ENCODE measurements at places on chromosomes 7 and 10.
A peak's percentile ranks its signal among the peaks of the same experiment; 100 is the strongest.

GRCh38 chr10:76675561-76675950, 962.1 kb downstream of the KCNMA1 start:
- DNase-seq: no peak

- no peak for DNase-seq
These were observed 5.5 kb downstream of the CHUK start for GRCh38 chr10:100223879-100224278.

DNA sequence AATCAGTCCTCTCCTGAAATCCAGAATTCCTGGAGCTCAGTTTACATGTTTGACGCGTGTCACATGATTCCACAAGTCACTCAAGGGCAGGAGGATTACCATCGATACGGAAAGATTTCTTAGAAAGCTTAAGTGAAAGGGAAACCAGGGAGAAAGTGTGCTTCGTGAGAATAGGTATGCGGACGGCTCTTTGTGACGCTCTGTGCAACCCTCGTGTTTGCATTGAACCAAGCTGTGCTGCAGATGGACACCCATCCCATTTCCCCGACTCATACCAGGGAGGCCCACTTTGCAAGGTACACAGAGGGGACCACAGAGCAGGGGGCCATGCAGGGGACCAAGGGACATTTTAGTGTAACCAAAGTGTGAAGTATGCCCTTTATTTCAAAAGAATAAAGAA, 43.2 kb downstream of the IKZF1 start:
- no peak for DNase-seq

DNA sequence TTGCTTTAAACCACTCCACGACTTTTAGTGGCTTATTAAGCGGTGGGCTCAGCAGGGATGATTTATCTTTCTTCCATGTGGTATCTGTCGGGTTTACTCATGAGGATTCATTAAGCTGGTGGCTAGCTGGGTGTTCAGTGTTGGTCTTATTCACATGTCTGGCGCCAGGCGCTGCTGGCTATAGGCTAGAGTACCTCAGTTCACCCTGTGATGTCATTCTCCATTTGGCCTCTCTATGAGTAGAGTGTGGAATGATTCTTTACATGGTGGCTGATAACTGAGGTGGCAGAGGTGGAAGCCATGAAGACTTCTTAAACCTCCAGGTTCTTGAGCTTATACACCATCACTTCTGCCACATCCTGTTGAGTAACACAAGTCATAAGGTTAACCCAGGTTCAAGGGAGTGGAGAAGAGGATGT, 115.4 kb downstream of the MLLT10 start:
- DNase-seq: no peak

GRCh38 chr7:1466524-1467271, 7.4 kb upstream of the MICALL2 start:
- peak; percentile 20 for DNase-seq

DNA sequence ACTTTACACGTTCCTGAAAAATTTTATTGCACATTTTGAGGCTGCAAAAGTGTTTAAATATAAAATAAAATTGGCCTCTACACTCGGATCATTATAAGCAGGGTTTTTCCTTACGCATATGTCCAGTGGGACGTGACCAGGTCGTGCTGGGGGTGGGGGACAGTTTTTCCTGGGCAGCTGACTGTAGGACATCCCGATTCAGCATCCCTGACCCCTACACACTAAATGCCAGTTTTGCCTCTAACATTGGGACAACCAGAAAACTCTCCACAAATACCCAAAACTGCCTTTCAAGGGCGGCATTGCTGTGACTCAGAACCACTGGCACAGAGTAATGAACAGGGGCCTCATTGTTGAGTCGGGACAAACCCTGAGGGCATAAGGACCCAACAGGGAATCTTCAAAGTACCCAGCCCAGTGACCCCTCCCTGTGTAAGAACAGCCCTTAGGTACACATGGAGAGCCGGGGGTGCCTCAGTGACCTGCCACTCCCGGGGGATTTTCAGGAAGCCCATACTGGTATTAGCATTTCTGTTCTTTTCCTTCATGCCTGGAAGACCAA, 170.6 kb downstream of the ARHGAP21 start:
- no peak for DNase-seq

- no peak for DNase-seq
These were observed 131.6 kb downstream of the NRBF2 start for GRCh38 chr10:63264617-63265221.

DNA sequence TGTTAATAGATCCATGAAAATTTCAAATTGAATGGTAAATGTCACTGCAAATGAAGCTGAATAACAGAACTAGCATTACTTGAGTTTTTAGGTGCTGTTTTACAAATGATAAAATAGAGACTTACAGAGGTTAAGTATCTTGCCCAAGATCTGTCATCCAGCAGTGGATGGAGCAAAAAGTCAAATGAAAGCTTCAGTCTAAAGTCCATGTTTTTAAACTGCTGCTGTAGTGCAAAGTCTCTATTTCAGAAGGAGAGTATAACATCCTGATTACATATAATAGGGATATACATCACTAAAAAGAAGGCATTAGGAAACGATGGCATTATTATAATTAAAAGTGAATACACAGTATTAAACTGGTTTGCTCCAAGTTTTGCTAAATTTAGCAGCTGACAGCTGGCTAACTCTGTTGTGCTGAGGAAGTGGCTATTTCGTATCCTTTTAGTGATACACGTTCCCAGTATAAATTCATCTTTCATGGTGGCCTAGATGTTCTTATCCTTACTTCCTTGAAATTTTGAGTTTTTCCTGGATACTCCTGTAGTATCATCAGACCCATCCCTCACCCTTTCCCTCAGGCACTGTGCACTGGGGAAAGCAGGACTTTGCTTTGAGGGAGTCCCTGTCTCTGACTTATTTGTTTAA, 603.2 kb downstream of the MAGI2 start:
- no peak for DNase-seq

DNA sequence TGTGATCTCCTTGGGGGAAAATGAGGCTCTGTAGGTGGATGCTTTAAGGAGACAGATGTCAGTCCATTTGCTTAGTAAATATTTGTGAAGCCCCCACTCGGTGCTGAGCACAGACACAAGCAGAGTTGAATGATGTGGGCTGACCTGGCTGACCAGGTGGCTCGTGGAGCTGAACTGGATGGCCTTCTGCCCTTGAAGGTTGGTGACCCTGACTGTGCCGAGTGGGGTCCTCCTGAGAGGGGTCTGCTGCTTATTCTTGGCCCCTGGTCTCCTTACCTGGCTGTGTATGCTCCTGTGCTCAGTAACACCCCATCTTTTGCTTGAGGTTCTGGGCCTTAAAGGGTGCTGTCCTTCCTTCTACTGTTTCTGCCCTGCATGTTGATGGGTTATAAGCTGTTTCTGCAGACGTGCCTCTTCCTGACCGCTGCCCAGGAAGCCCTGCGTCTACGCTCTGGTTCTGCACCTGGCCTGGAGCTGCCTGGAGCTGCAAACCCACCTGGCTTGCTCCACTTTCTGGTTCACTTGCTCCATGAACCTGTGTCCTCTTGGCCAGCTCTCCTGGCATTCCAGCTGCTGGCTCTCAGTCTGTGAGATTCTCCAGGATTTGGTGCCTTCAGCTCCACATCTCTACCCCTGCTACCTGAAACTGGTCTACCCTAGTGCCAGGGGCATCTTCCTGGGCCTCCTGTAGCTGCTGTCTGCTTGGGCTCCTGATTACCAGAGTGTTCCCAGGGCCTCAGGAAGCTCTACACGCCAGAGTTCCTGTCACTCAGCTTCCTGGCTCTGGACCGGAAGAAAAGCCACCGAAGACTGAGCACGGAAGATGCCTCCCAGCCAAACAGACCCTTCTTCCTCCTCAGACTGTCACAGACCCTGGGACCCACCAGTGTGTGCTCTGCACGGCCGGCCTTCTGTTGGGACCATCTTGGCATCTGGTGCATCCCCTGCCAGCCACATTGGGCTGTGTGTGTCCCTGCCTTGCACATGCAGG, 76.5 kb downstream of the ADCY1 start:
- no peak for DNase-seq

- DNase-seq: no peak
These were observed 62.2 kb upstream of the TRIM8 start for GRCh38 chr10:102581981-102582580.

GRCh38 chr7:37068902-37069301, 344.6 kb upstream of the AOAH start:
- DNase-seq: no peak

DNA sequence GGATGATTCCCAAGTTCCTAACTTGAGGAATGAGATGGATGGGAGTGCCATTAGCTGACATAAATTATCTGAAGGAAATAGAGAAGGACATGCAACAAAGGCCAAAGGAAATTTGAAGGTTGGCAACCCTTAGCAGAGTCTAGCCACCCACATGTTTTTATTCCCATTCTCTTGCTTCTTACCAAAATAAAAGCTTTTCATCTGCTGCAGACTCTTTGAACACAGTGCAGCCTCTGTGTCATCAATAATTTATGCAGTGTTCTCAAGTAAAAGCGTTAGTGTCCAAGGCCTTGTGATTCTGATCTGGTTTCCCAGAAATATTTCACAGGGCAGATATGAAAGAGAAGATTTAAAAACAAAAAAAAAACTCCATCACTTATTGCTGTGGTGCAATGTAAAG, 98.5 kb downstream of the ST7 start:
- no peak for DNase-seq

- peak; percentile 26 for DNase-seq
These were observed 144.8 kb downstream of the CPEB3 start for GRCh38 chr10:92146107-92146506.

DNA sequence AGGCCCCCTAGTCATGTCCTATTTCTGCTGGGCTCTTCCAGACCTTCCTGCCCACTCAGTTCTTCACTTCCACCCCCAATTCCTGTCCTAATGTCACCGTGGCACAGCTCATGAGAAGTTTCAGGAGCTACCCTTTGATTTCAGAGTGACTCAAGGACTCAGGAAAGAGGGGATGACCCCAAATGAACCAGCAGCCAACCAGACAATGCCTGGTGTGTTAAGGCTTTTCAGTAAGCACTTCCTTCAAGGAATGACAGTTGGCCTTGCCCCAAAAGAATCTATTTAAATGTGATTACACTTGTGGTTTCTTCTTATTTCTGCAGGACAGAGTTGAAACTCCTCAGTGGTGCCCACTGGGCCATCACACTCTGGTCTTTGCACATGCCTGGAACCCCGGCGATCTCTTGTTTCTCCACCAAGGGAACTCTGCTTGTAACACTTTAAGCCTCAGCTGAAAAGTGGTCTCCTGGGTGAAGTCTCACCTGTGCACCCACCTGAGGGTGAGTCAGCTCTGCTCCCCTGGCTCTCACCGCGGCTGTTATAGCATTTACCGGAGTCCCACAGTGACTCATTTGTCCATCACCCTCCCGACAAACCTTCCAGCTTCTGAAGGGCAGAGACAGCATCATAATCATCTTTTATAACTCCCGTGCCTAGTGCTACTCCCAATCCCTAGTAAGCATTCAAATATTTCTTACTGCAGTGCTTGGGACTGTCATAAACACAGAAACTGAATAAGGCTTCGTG, 123.0 kb upstream of the SVIL start:
- DNase-seq: peak; percentile 83

GRCh38 chr10:30990971-30991646, 40.6 kb downstream of the ZNF438 start:
- no peak for DNase-seq

Measured in endothelial cell of umbilical vein (primary cell).